ENCODE measurements at places on chromosomes 12 and 14.

GRCh38 chr14:105139831-105140239, 28.7 kb downstream of the JAG2 start:
- no peak for DNase-seq

- no peak for DNase-seq
Measured at GRCh38 chr12:63942464-63943241, 98.2 kb downstream of the SRGAP1 start.

- no peak for DNase-seq
Measured at GRCh38 chr14:104784846-104785707, 10.5 kb downstream of the AKT1 start.

- peak; percentile 17 for DNase-seq
Measured at GRCh38 chr14:60090864-60091519, 731 bp upstream of the PCNX4 start.

- no peak for DNase-seq
Measured at GRCh38 chr12:109720152-109720856, 6.7 kb downstream of the FAM222A start.

DNA sequence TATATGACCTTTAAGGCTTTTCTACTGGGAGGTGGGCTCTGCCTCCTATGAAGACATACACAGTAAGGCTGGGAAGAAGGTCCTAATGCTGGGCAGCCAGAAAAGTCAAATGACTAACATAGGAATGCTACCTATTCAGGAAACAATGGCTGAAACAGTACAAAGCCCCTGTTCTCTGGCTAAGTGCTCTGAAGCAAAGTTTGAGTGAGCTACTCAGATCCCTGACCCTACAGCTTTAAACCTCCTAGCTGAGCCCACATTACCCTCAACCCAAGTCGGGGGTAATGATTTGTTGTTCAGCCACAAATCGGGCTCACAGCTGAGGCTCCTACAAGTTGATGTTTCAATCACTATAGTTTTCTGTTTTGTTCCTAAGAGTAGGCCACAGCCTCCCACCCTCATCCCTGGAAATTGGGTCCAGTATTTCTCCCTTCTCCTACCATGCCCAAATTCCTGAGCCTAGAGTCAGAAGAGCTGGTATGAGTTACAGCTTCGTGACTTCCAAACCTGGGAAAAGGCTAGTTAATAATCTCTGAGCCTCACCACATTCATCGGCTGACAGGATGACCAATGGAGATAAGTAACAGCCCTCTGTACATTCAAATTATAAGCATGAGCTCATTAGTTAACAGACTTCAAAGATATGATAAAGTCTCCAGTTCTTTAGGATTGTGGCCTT, 46.5 kb downstream of the BTBD7 start:
- DNase-seq, result no peak

DNA sequence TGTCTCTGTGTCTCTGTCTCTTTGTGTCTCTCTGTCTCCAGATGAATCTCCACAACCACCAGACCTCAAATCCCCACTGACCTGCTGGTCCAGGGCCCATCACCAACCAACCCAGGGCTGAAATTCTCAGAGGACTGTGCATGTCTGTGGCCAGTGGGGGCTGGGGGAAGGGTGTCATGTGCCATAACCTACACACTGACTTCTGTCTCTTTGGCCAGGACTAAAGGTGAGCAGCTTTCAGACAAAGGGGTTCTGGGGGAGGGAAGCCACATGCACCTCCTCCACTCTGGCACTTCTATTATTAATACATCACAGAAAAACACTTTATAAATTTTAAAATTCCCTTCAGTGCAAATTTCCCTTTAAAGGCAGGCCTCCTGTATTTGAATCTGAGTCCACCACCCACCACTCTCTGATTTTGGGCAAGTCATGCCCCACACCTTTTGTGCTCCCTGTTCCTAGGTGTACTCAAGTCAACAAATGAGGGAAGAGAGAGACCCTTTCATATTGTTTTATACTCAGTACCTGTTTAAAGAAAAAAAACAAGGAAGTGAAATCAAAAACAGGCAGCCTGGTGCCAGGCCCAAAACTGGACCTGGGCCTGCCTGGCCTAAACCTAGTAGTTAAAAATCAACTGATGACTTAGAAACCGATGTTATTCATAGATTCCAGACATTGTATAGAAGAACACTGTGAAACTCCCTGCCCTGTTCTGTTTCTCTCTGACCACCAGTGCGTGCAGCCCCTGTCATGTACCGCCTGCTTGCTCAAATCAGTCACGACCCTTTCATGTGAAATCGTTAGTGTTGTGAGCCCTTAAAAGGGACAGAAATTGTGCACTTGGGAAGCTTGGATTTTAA, 80.2 kb downstream of the TUNAR start:
- DNase-seq, result no peak

- DNase-seq, result no peak
Measured at GRCh38 chr12:54431911-54432814, 13.1 kb upstream of the ITGA5 start.

- DNase-seq, result no peak
Measured at GRCh38 chr14:89432226-89432625, 15.2 kb upstream of the FOXN3 start.

DNA sequence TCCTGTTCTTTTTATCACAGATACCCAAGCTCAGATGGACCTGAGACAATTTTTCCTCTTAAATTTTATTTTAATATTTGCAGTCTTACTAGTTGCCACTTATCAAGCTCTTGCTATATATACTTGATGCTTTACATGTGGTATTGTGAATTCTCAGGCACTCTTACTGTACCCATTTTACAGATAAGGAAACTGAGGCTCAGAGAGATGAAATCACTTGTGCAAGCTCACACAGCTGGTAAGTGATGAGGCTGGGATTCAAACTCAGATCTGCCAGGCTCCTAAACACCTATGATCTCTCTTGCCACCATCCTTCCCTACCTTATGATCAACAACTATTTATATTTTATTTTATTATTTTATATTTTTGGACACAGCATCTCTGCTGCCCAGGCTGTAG, 133.0 kb upstream of the LHX5 start:
- no peak for DNase-seq

GRCh38 chr12:88433997-88434703, 146.1 kb downstream of the KITLG start:
- no peak for DNase-seq

DNA sequence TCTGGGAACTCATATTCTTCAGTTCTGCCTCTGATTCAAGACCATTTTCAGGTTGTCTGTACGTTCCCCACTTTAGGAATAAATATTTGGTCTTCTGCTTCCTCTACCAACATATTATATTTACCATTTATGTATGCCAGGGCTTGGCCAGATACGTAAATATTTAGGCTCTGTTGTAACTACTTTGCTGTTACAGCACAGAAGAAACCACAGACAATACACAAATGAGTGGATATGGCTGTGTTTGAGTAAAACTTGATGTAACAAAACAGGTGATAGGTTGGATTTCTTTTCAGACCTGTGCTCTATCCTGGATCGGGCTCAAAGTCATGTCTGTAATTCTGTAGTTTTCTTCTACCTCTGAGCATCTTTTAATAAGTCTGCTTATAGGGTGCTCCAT, 37.5 kb downstream of the RAP1B start:
- DNase-seq, result no peak

DNA sequence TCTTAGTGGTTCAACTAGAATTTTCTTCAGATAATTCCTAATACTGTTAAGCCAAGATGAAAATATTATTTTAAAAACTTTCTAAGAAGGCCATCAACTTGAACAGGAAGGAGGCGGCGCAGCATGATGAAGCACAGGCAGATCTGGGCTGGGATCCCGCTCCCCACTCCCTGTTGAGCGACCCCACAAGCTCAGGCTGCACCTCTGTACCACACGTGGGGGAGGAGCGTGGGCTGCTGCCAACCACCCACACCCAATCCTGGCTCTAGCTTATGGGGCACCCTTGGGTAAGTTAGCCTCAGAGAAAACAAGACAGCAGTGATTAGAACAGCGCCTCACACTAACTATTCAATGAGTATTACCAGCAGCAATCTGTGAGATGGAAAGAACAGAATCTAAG, 6.0 kb downstream of the MTERF2 start:
- no peak for DNase-seq

DNA sequence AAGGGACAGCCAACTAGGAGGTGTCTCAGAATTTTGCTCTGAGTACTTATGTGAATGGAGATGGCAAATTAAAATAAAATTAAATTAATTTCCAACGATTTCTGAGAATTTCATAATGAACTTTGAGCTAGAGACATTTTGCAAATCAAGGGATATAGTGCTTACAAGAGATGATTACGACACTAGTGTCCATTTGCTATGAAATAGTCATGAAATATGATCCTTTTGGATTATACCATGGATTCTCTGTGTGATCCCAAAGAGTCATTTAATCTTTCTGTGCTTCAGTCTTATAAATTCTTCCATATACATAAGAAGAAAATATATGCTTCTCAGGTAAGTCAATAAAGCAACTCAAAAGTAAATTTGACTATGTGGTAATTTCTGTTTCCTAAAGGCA, 240.6 kb downstream of the SLC25A21 start:
- no peak for DNase-seq

DNA sequence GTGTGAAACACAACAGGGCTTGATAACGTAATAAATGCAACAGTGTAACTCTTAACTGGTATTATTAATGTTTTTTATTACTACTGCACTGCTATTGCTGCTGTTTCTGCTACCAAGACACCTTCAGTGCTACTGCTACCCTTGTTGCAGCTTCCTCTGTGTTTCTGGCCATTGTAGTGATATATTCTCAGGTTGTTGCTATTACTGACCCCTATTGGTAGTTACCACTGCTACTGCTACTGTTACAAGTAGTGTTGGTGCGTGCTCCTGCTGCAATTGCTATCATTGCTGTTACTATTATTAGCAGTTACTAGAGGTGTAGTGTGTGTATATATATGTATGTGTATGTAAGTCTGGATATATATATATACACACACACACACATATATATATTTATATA, 87.2 kb upstream of the PTPRB start:
- DNase-seq, result no peak

- peak; percentile 25 for DNase-seq
Measured at GRCh38 chr12:55142669-55143565, 16.7 kb downstream of the OR9K2 start.

DNA sequence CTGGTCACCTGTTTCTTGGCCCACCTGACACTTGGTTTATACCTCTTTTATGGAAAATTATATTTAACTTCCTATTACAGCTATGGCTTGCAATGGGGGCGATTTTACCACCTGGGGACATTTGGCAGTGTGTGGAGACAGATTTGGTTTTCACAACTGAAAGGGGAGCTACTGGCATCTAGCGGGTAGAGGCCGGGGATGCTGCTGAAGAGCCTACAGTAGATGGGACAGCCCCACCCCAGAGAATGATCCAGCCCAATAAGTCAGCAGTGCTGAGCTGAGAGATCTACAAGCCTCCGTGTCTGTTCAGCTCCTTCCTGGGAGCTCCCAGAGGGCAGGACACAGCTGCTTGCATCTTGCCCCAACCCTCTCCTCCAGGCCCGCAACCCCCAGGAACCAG, 302.8 kb downstream of the CACNA1C start:
- no peak for DNase-seq

- DNase-seq, result no peak
Measured at GRCh38 chr14:66650491-66650911, 142.6 kb downstream of the GPHN start.

DNA sequence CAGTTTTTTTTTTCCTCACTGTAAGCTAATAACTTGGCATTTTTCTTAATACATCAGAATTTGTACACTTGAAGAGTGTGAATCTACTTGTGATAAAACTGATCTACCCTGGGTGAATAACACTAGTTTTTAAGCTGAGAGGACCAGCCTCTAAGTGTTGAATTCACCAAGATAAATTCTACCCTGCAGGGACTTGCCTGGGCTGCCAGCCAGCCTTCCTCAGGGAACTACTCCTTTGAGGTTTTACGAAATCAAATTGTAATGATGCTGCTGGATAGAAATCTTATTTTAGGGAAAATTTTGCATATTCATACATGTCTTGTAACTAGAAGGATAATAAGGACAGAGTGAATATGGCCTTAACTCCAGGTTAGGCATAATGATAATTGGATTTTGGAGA, 1.9 kb downstream of the MED21 start:
- DNase-seq, result no peak

GRCh38 chr12:34301251-34302130, 279.2 kb downstream of the ALG10 start:
- no peak for DNase-seq

DNA sequence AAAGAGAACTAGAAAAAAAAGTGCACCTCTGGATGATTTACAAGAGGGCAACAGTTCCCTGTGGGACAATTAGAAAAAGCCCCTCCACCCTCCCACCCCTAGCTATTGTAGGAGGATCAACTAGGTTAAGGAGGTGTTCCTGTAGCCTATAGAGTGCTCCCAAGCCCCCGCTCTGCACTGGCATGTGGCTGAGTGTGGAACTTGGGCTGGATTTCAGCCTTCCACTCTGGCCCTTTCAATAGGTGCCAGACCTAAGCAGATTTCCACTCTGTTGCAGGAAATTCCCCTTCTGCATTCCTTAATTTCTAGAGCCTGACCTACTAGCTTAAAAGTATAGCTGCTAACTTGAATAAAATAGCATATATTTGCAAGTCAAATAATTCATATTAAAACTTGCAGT, 2.8 kb downstream of the NFATC4 start:
- DNase-seq, result no peak

DNA sequence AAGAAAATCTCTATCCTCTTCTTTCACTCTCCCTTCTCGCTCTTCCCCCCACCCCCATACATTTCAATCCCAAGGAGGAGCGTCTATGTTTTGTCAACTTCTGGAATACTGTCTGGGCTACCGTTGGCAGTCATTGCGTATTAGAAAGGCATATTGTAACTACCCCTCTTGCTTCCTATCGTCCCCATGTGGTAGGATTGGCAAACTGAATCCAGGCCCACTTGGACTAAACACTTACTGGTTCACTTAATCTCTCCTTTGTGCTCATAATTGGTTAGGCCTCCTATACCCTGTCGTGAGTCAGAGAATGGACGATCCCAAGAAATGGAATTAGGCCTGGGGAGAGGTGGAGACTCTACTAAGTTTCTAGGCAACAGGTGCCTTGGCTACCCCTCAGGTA, 68.8 kb upstream of the SLC8A3 start:
- DNase-seq, result no peak
